ENCODE measurements at places on chromosomes 7 and 10.

DNA sequence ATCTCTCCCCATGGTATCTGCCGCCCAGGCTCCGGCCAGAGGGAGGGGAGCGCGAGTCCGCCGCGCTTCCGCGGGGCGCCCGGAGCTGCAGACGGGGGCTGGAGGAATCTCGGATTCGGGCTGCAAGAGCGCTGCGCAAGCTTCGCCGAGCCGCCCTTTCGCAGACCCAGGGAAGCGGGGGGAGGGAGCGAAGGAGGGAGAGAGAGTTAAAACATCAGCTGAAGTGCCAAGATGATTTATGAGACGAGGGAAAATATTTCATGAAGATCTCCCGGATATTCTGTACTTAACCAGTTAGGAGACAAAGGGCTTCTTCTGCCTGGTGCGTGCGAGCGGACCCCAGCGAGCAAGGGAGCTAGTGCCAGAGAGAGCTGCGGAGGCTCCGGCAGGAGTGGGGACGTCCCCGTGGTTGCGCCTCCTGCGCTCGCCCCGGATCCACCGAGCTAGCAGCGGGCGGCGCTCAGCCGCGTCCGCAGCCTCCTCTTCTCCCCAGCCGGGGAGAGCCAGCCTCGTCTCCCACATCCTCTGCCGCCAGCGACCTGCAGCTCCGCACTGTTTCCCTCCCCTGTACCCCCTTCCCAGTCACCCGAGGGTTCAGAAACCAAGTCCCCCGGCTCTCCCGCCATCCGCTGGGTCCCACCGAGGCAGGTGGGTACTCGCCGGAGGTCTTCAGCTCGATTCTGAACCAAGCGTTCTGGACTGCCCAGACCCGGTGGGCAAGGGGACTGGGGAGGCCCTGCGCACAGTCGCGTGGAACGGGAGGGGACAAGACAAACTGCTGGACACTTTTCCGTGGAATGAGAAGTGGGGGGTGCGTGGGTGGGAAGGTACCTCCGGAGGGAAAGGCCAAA, 1.0 kb upstream of the PAX2 start:
- no peak for DNase-seq

DNA sequence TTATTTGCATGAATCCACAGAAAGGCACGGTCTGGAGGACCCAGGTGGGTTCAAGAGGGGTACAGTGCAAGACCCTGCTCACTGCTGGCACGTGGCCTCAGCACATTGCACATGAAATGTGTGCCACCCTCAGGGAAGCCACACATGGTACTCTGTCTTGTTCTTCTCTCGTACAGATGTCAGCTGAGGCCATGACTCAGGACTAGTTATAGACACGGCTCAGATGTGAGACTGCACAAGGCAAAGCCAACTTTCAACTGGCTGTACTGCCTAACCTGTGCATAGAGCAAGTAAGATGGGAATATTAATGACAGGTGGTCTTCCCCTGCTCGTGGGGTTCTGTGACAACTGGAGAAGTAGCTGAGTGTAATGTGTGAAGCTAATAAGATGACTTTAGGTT, 249.4 kb upstream of the CTBP2 start:
- no peak for DNase-seq

DNA sequence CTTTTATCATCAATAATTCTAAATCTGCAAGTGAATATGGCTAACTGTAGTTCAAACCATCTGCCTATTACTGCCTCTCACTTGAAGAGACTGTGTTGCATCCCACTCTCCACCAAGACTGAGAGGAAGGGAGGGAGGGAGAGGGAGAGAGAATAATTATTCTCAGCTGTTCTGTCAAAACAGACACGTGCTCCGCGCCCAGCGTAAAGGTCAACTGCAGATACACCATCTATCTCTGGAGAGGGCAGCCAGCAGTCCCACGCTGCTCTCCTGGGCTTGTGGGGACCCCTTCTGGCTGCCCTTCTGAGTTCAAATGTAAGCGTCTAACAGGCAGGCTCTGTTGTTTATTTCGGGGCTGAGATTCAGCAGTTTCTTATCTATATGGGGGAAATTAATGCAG, 625.5 kb upstream of the GALNT17 start:
- no peak for DNase-seq

GRCh38 chr10:77355844-77356243, 281.8 kb downstream of the KCNMA1 start:
- DNase-seq, result no peak

DNA sequence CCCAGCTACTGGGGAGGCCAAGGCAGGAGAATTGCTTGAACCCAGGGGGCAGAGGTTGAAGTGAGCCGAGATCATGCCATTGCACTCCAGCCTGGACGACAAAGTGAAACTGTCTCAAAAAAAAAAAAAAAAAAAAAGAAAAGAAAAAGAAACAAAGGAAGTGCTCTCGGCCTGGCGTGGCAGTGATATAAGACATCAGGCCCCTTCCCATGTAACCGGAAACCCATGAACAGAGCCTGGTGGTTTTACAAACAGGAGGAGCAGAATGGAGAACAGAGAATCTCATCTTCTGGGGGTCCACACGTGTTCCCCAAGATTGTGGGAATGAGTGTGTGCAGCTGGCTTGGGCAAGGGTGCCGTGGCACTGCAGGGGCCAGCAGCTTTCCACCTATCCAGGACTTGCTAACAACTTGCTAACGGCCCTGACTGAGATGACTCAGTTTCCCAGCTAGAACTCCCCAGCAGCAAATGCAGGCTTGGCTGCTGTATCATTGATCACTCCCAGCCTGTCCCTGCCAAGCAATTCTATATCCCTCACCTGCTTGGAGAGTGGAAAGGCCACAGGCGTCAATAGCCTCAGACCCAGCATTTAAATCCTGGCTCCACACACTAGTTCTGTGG, 103.0 kb downstream of the COL26A1 start:
- no peak for DNase-seq

- no peak for DNase-seq
Observed at GRCh38 chr10:7501157-7501556, 90.3 kb upstream of the SFMBT2 start.

Measured in stimulated activated CD8-positive, alpha-beta memory T cell treated with anti-CD3 and anti-CD28 coated beads, Interleukin-2, amount 100 ng/mL, for 1 hour (primary cell).